ENCODE measurements at places on chromosomes 4 and X.

DNA sequence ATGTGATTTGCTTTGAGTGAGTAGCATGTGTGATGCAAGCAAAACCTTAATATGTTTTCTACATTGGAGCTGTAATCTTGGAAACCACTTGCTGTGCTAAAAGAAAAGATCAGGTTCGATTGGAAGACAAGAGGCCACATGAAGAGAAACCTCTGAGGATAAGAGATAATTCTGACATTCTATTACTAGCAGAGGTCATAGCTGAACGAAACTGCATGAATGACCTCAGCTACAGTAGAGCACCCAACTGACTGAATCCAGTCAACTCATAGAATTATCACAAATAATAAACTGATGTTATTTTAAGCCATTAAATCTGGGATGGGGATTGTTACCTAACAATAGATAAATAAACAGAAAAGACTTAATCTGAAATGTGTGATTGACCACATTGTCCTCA is 147.1 kb downstream of the CAMK2D start:
- no peak for DNase-seq

DNA sequence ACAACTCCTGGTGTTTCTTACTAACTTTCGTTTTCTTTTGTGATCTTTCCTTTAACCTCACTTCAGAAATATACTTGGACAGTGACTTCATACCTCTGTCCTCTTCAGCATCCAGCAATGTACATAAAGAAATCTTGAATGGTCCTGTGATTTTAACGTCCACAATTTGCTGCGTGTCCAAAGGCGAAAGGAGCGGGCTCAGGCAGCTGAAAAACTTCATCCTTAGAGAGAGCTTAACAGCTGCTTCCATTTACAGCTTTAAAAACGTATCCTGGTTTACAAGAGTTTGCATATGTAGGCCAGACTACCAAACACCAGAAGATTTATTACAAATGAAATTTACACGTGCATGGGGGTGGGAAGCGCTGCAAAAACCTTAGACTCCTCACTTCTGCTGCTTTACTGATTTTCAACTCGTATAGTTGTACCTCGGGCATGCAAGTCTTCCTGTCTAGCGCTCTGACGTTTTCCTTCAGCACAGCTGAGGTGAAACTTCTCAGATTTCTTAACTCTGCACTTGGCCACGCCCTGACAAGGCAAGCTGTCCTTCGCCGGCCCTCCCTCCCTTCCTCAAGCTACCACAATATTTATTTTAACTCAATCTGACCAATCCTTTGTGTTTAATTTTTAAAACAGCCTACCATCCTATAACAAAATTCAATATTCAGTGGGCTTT is 406.4 kb downstream of the FAM47A start:
- no peak for DNase-seq

DNA sequence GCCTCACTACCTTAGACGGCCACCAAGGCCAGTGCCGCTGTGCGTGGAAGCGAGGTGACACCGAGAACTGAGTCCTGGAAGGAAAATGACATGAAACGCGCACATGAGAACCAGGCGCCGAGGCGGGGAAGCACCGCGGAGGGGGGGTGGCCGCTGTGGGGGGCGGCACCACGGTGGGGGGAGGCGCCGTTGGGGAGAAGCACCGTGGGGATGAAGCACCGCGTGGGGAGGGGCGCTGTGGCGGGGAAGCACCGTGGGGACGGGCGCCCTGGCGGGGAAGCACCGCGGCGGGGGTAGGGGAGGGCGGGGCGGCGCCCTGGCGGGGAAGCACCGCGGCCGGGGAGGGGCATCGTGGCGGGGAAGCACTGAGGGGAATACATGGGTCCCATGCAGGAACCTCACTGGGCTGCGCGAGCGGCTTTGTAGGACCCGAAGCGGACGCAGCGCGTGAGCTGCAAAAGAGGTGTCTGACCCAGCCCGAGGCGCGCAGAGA is 28.0 kb downstream of the PPP2R3B start:
- no peak for DNase-seq

DNA sequence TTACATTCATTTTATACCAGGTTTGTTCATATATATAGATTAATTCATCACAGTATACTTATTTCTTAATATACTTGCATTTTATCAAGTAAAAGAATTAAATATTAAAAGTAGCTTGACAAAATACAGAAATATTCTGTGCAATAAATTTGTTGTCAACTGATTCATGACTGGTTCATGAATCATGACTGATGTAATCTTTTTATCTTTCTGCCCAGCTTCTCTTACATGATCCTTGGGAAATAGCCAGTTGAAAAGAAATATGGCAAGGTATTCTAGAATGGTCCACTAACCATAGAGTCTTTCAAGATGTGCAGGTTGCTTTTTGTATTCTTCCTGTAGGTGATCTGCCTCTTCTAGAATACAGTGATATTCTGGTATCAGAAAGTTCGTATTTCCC is 4.2 kb upstream of the CCNA2 start:
- peak; percentile 67 for DNase-seq

DNA sequence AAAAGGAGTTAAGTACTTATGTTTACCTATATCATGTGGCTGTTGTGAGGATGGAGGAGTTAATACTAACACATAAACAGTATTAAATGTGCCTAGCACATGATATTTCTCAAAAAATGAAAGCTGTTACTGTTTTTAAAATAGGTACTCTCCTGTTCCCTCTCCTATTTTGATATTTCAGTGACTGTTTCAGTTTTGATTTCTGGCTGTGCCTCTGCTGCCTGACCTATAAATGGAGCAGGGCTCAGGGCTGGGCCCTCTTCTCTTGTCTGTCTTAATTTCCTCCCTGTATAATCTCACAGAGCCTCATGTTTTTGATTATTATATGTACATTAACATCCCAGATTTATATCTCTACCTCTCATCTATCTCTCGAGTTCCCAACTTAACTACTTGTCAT is 93.3 kb downstream of the UGT8 start:
- no peak for DNase-seq

DNA sequence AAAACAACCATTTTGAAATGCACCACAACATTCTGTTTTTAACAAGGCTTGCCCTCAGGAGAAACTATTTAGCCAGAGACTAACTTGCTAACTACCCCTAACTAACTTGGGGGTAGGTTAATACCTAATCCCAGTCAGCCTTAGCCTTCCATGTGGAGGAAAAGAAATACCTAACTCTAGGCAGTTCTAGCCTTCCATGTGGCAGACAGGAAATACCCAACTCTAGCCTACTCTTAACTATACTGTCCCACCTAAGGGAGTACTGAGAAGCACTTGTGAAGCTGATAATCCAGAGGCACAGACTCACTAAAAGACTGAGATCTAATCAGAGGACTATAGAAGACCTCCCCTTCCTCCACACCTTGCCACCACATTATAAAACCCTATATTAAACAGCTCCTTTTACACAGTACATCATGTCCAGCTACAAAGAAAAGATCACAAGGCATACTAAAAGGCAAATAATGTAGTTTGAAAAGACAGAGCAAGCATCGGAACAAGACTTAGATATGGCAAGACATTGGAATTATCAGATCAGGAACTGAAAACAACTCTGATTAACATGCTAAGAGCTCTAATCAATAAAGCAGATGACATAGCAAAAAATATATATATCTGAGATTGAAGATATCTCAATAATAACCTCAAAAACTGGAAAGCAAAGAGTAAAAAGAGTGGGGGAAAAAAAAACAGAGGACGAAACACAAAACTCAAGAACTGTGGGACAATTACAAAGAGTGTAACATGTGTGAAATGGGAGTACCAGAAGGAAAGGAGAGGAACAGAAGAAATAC is 52.2 kb downstream of the FRYL start:
- no peak for DNase-seq

- no peak for DNase-seq
Measured at GRCh38 chrX:30653415-30654131, at the start of gene GK. Gene GK (plus strand): TSS chrX:30653423. CDS start chrX:30653538, 115 bp downstream.

- DNase-seq = no peak
Measured at GRCh38 chrX:45842207-45842925, 641.7 kb upstream of the DIPK2B start.

DNA sequence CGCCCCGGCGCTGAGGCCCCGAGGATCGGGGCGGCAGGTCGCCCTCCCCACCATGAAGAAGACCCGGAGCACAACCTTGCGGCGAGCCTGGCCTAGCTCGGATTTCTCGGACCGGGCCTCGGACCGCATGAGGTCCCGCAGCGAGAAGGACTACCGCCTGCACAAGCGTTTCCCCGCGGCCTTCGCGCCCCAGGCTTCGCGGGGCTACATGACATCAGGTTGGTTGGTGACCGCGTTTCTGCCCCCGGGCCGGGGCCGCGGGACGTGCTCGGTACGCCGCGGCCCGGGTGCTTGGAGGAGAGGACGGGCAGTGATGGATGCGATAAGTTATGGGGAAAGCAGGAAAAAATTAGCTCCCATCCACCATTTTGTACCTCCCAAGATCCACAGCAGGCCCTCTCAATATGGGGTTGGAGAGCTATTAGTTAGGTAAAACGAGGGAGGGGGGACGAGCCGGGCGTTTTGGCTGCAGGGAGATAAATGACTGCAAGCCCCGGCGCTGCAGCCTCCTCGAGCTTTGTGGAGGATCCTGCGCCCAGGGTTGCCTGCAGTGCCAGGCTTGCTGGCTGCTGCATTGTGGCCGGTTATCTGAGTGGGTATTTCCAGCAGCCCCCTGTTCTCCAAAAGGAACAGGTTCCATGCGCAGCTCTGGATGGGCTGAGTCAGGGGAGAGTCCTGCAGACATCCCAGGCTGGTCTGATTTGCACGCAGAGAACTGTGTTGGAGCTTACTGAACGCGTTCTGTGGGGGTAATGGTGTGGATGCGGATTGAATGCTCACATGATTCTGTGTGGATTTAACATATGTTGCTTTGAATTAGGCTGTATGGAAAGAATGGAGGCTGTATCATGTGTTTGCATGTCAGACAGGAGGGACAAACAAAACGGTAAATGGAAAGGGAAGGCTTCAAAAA is 1.9 kb downstream of the STOX2 start:
- no peak for DNase-seq

- no peak for DNase-seq
Measured at GRCh38 chr4:81923140-81923539, 450.7 kb downstream of the HNRNPD start.

- DNase-seq = no peak
Measured at GRCh38 chr4:128757712-128758111, 51.8 kb upstream of the JADE1 start.

DNA sequence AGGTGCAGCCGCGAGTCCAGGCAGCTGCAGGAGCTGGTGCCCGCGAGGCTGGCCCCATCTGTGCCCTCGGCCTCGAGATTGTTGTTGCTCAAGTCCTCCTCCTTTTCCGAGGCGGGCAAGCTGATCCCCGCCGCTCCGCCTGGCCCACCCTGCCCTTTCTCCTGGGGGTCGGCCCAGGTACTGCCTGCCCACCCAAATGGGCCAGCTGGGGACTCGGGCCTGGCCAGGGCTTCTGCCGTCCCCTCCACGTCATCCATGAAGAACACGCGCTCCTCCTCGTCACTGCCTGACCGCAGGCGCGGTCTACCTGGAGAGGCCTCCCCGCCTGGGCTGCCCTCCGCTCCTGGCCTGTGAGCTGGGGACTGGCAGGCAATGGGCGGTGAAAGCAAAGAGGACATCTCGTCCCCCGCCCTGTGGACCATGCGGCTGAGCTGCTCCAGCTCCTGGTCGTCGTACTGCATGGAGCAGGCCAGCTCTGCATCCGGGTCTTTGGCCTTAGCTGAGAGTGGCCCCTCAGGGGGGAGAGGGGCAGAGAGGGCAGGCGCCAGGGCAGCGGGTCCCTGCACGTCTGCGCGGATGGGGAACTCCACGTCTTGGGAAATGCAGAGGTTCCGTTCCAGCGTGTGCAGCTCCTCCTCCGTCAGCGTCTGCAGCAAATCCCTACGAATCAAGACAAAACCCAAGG is 43.1 kb upstream of the MXD4 start:
- DNase-seq = no peak

- DNase-seq = peak; percentile 12
Measured at GRCh38 chrX:133365871-133366611, 49.2 kb downstream of the GPC4 start.

GRCh38 chr4:2256156-2256731 is 5.7 kb downstream of the MXD4 start:
- DNase-seq = no peak

DNA sequence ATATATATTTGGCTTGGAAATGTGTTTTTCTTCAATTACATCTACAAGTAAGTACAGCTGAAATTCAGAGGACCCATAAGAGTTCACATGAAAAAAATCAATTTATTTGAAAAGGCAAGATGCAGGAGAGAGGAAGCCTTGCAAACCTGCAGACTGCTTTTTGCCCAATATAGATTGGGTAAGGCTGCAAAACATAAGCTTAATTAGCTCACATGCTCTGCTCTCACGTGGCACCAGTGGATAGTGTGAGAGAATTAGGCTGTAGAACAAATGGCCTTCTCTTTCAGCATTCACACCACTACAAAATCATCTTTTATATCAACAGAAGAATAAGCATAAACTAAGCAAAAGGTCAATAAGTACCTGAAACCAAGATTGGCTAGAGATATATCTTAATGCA is 26.1 kb downstream of the NUDT6 start:
- no peak for DNase-seq

DNA sequence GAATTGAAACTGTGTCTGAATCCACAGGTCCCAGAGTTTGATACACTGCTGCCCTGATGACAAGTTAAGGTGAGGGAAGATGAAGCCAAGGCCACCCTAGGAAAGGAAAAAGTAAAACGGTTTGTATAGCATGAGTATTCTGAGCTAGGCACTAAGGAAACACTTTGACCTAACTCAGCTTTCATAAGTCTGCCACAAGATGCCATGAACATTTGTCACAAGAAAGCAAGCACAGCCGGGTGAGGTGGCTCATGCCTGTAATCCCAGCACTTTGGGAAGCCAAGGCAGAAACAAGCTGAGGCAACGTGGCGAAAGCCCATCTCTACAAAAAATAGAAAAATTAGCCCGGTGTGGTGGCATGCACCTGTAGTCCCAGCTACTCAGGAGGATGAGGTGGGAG is 34.2 kb downstream of the ELOVL6 start:
- DNase-seq = peak; percentile 67

- DNase-seq = no peak
Measured at GRCh38 chrX:71953391-71953790, 42.7 kb downstream of the NHSL2 start.

GRCh38 chr4:55050418-55050950 is 74.9 kb downstream of the KDR start:
- DNase-seq = no peak

- peak; percentile 13 for DNase-seq
Measured at GRCh38 chrX:136880003-136880451, 498 bp downstream of the RBMX start.

- peak; percentile 81 for DNase-seq
Measured at GRCh38 chr4:7779432-7779768, 160.3 kb downstream of the AFAP1 start.

DNA sequence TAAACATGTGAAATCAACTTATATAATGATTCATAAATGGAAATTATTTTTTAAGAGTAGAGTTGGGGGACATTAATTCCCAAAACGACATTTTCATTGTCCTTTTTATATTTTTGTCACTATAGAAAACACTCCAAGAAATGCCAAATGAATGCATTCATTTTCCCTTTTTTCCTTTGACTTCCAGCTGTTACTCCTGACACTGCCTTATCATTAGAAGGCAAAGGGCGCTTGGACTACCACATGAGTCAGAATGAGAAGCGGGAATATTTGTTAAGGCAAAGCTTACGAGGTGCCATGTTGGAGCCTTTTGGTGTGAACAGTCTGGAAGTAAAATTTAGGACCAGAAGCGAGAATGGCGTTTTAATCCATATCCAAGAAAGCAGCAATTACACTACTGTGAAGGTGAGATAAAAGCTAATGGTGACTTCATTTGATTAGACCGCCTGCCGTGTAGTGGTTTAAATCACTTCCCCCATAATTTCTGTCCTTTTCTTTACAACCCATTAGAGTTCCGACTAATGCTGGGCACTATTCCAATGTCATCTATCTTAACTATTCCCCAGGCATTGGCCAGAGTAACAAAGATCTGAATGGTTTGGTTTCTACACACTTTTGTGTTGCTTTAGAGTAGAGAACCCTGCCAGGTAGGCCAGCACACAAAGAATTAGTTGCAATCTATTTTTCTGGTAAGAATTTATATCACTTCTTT is 166.7 kb downstream of the FAT4 start:
- no peak for DNase-seq

Measured in fibroblast of mammary gland (primary cell).